ENCODE measurements at places on chromosomes 5 and 9.

GRCh38 chr5:89241186-89241585, 358.2 kb upstream of the MEF2C start:
- DNase-seq: no peak

DNA sequence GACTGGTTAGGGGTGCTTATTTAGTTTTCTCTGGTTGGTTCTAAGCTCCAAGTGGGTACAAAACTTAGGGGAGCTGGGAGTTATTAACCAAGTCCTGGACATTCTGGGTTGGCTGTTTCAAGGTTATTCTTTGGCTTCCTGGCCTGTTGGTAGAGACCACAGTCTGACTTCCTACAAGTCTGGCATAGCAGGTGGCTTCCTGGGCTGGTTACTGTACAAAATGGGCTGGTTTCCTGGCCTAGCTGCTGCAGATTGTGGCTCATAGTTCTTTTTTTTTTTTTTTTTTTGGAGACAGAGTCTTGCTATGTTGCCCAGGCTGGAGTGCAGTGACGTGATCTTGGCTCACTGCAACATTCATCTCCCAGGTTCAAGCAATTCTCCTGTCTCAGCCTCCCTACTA, 46.3 kb upstream of the BARHL1 start:
- DNase-seq: no peak

GRCh38 chr5:123289210-123289609, 134.0 kb downstream of the CEP120 start:
- DNase-seq: no peak

- DNase-seq: no peak
Observed at GRCh38 chr5:43773478-43773844, 170.5 kb downstream of the NNT start.

DNA sequence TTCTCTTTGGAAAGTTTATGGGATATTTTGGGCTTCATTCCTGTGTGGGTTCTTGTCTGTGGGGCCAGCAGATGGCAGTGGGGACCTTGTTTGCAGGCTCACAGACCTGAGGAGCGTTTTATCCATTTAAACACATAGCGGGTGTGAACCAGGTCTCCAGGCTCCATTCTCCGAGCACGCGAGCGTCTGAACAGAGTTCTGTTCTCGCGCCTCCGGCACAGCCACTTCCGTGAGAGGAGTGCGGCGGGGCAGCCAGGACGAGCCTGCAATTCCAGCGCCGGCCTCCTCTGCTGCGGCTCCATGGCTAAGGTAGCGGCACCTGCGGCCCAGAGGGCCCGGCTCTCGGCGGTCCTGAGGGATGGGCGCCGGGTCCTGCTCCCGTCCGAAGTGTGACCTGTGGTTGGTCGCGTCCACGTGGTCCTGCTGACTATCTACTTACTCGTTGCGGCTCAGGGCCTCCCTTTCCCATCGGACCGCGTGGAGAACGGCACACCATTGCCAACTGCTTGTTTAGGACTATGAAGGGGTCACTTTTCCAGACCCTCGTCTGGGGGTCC, 7.3 kb downstream of the NRARP start:
- no peak for DNase-seq

DNA sequence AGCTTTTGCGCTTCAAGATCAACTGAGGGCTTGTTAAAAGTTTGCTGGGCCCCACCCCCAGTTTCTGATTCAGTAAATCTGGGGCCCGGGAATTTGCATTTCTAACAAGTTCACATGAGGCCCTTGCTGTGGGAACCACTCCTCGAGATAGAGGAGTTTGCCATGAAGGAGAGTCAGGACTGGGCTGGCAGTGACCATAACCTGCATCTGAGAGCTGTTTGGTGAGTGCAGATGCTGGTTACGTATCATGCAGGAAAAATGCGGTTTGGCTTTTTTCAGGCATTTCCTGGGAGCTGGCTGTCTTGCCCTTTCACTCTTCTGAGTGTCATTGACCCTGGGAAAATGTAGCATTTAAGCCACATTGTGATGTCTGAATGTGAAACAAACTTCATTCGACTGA, 9.4 kb upstream of the ANGPTL2 start:
- no peak for DNase-seq

- DNase-seq: no peak
Observed at GRCh38 chr5:158275511-158275910, 416.6 kb upstream of the CLINT1 start.

GRCh38 chr5:174426388-174426787, 298.0 kb upstream of the MSX2 start:
- no peak for DNase-seq

- DNase-seq: no peak
Observed at GRCh38 chr9:92992549-92992948, 45.2 kb downstream of the FGD3 start.

DNA sequence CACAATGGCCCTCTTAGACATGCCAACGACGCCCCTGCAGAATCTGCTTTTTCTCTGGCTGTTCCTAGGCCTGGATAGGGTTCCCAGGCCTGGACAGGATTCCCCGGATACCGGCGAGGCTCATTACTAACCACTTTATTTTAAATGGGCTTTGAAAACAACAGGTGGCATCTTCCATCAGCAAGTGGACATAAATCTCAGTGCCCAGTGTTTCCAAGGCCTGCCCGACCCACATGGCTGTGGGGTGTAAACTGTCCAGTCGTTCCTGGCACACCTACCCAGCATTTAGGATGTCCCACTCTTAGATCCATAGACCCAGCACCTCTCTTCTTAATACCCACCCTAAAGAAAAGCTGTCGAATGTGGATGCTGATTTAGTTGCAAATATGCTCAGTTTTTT, 896 bp downstream of the CMBL start:
- no peak for DNase-seq

DNA sequence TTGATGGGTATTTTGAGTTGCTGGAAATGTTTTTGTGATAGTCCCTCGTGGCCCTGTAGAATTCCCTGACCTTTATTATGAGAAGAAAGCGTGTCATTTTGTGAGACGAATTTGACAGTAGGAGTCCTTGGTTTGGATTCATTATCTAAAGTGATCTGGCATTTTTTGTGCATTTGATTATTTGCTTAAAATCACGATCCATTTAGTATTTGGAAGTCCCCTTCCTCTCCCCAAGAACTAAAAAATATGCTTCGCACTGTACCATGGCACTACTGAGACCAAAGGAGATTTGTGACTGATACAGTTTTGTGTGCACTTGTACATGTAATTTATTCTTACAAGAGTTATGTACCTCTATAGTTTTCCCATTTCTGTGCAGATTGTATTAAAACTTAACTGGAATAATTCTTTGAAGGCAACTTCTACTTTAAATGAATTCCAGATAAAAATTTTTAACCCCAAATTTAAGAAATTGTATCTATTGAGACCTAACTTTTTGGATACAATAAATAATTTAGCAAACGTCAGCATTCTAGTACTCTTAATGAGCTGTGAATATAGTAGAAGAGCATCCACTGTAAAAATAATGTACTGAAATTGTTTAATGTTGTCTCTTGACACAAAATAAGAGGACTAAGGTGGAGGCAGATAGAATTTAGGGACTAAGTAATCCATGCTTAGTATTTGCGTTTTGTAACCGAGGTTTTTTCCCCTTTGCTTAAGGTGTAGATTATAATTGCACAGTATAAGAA, 2.1 kb downstream of the MAP3K1 start:
- DNase-seq: no peak

- DNase-seq: no peak
Observed at GRCh38 chr9:121282277-121283079, 14.5 kb downstream of the GSN start.

DNA sequence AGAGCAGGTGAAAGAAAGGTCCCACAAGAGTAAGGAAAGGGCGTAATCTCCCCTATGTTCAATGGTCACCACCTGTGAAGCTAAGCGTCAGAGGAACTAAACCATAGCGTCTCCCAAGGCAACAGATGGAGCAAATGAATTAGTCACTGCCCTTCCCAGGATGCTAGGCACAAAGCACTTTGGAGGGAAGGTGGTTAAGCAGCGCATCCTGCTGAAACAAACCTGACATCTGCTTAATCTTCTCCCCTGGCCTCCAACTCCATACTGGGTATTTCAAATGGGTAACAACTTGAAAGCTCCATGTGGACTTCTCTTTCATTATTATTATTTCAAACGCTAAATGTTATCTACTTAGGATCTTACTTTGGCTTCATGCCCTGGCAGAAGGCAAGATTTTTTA, 227.3 kb downstream of the MLLT3 start:
- no peak for DNase-seq

DNA sequence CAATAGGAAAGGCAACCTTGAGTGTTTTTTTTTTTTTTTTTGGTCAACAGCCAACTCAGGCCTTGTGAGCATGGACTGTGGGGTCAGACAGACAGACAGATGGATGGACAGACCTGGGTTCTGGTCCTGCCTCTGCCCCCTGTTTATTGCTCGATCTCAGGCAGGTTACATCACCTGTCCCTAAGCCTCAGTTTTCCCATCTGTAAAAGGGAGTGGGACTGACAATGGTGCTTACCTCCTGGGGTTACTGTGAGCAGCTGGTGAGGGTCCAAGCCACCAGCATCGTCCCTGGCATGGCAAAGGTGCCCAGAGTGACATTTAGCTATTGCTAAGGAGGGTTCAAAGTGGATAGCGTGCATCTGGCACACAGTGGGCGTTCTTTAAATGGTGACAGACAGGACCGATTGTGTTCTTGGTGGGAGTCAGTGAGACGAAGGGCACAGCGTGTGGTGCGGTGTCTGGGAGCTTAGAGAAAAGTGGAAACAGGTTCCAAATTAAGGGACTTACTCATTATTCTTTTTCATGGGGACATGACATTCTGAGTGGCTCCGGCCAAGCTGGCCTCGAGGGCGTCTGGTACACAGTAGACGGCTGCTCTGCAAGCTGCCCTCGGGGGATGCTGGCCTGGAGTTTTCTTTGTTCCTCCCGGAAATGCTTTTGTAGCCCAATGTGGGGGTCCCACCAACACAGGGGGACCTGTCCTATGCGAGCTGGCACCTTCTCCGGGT, 72.1 kb downstream of the COL27A1 start:
- no peak for DNase-seq

GRCh38 chr5:116410336-116410890, 164.2 kb downstream of the SEMA6A start:
- no peak for DNase-seq

- peak; percentile 72 for DNase-seq
Observed at GRCh38 chr9:7777771-7778170, 21.8 kb downstream of the DMAC1 start.

GRCh38 chr5:148509893-148510292, 126.1 kb downstream of the FBXO38 start:
- no peak for DNase-seq

- DNase-seq: no peak
Observed at GRCh38 chr5:121199216-121199999, 652.3 kb upstream of the FTMT start.

GRCh38 chr5:372556-372995, 51.1 kb downstream of the AHRR start:
- DNase-seq: no peak

- no peak for DNase-seq
Observed at GRCh38 chr5:30099634-30100033, 1093.9 kb upstream of the CDH6 start.

GRCh38 chr5:1511048-1511447, 12.7 kb downstream of the LPCAT1 start:
- DNase-seq: no peak

- DNase-seq: no peak
Observed at GRCh38 chr9:34983209-34983608, 6.3 kb upstream of the DNAJB5 start.

- no peak for DNase-seq
Observed at GRCh38 chr9:109919736-109920408, 139.9 kb downstream of the PALM2AKAP2 start.

- no peak for DNase-seq
Observed at GRCh38 chr9:84788803-84789462, 119.4 kb downstream of the NTRK2 start.

DNA sequence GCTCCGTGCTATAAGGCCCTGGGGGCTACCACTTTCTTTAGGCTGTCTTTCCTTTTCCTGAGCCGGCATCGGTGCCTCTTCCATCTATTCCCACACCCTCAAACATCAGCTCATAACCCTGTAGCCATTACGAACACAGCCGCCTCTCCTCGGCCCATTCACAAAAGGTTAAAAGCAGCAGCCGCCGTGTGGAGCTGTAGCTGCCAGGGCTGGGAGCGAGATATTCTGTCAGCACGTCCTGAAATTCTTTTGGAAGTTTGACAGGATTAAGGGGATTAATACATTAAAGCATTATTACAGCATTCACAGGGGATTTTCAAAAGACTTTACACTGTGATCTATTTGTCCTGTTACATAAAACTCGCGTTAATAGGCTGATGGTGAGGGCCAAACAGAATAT, 428.2 kb downstream of the CDK5RAP2 start:
- DNase-seq: no peak

GRCh38 chr5:157820593-157821252, 38.2 kb downstream of the CLINT1 start:
- DNase-seq: no peak

DNA sequence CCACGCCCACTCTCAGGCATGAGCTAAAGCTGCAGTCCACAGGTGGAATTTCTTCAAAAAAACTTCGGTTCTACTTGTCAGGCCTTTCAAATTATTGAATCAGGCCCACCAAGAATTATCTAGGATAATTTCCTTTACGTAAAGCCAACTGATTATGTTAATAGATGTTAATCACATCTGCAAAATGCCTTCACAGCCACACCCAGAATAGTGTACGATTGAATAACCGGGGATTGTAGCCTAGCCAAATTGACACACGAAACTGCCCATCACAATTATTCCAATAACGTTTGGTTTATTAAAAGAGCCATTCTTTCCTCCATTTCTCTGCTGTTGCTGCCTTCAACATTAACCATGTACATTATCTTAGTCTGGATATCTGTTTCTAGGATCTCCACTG, 148.7 kb downstream of the NR3C1 start:
- DNase-seq: no peak

GRCh38 chr5:133232011-133232410, 180.2 kb downstream of the HSPA4 start:
- no peak for DNase-seq

DNA sequence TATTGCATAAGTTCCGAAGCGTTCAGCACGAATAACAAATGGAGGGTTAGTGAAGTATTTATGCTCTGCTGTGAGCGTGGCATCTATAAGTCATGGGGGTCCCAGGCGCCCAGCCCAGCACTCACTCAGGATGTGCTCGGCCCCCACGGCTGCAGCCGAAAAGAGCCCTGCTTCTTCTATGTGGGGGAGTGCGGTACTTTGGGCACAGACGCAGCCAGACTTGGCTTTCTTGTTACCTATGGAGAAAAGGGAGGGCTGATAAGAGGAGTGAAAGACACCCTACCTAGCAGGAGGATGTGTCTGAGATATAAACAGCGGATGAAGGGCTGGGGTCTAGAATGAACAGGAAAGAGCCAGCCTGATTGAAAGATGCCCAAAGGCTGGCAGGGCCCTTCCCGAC, 51.4 kb downstream of the MRPL36 start:
- DNase-seq: no peak

DNA sequence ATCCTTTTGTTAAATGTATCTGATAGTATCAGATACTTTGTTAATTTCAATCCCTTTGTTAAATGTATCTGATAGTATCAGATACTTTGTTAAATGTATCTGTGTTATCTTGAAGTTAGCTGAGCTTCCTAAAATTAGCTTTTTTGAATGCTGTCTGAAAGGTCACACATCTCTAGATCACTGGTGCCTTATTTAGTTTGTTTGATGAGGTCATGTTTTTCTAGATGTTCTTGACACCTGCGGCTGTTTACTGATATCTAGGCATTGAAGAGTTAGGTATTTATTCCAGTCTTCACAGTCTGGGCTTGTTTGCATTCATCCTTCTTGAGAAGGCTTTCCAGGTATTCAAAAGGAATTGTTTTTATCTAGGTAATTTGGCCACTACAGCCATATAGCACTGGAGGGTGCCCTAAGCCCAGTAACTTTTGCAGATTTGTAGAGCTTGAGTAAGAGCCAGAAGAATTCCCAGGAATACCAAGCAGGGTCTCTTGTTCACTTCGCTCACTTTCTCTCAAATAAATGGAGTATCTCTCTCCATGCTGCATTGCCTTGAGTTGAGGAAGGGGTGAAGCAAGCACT, 435.4 kb upstream of the GRAMD2B start:
- no peak for DNase-seq
